ENCODE measurements at places on chromosomes 3 and 15. TPM values are rescaled to one million over a fixed set of nuclear protein-coding genes. Genes with fewer than 3 reads are reported as not detected.

GRCh38 chr3:12442654-12443501, 41.4 kb upstream of the TSEN2 start:
- peak overlapping the region; percentile 10 for H3K4me3 ChIP-seq
- H3K36me3 ChIP-seq: peaks cover 13% of the 10 kb centered on the region

DNA sequence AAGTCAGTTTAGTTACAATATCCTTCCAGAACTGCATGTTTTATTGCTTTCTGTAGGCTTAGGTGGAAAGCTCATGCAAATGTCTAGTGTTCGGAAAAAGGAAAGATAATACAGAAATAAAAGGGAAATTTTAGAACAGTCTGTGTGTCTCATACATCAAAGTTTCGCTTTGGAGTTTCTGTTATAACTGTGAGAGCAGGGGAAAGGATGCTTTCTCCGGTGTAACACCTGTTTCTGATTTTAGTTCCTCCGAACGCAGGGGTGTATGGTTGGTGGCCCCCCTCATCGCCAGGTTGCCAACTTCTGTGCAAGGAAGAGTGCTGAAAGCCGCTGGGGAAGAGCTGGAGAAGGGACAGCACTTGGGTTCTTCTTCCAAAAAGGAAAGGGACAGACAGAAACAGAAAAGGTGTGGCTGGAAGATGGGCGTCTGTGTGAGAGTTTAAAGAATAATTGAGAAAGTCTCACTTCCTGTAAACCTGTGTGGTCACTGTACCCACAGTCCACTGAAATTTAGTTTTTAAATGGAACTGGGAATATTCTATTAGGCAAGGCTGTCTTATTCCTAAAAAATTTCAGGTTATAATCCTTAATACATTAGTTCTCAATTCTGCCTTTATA, 6.7 kb downstream of the P2RY12 start:
- no peaks in the 10 kb centered on the region for H3K27me3 ChIP-seq
- no peak for DNase-seq
- no peak overlapping the region for H3K4me3 ChIP-seq
- H3K4me1 ChIP-seq: no peaks in the 10 kb centered on the region
- H3K36me3 ChIP-seq: no peaks in the 10 kb centered on the region

GRCh38 chr3:10229576-10229975, 18.7 kb upstream of the TATDN2 start:
- no peak overlapping the region for H3K27ac ChIP-seq
- H3K4me3 ChIP-seq: no peak overlapping the region
- no peak for DNase-seq

DNA sequence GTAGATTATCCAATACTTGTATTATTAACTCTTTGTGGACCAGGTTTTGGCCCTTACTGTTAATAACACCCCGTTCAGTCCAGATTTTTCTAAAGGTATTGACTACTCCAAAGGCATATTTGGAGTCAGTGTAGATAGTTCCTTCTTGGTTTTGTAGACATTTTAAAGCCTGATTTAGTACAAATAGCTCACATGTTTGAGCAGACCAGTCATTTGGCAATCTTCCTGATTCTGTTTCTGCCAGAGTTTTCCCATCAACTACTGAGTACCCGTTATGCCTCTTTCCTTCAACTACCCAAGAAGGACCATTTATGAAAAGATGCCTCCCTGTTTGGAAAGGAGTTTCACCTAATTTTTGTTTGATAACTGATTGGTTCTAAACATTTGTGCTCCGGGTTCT, 82.0 kb downstream of the CHCHD4 start:
- no peak for DNase-seq
- H3K27ac ChIP-seq: no peak overlapping the region
- H3K36me3 ChIP-seq: no peaks in the 10 kb centered on the region
- no peak overlapping the region for H3K4me3 ChIP-seq
- no peaks in the 10 kb centered on the region for H3K27me3 ChIP-seq

- H3K4me1 ChIP-seq: peaks cover 23% of the 10 kb centered on the region
- no peak overlapping the region for H3K4me3 ChIP-seq
- H3K27me3 ChIP-seq: peaks cover 14% of the 10 kb centered on the region
- H3K36me3 ChIP-seq: no peaks in the 10 kb centered on the region
- DNase-seq: no peak
- H3K27ac ChIP-seq: no peak overlapping the region
These were observed 31.5 kb downstream of the RTP1 start for GRCh38 chr3:187228740-187229139.

- no peaks in the 10 kb centered on the region for H3K27me3 ChIP-seq
- peaks cover 21% of the 10 kb centered on the region for H3K4me1 ChIP-seq
- DNase-seq: no peak
These were observed 11.1 kb downstream of the ATXN7 start for GRCh38 chr3:63874769-63875168.

- H3K27me3 ChIP-seq: peaks cover 94% of the 10 kb centered on the region
- no peaks in the 10 kb centered on the region for H3K36me3 ChIP-seq
- H3K4me1 ChIP-seq: no peaks in the 10 kb centered on the region
These were observed 49.0 kb downstream of the KY start for GRCh38 chr3:134601539-134602439.

DNA sequence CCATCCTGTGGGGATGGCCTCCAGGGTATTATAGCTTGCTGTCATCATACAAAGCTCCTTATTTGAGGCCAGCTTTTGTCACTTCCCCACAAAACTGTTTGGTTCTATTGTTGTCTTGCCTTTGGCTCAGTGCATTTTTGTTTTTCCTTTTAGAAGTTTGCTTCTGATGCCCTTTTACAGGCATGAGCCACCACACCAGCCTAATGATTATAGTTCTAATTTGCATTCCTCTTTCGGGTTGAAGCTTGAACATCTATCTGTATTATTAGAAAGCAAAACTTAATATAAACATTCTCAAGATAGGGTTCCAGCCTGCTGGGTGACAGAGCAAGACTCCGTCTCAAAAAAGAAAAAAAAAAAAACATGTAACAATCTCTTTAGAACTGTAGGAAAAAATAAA, 39.8 kb downstream of the SMARCC1 start:
- H3K4me1 ChIP-seq: no peaks in the 10 kb centered on the region
- H3K4me3 ChIP-seq: no peak overlapping the region
- DNase-seq: no peak
- peaks cover 35% of the 10 kb centered on the region for H3K36me3 ChIP-seq

- no peaks in the 10 kb centered on the region for H3K36me3 ChIP-seq
- H3K4me3 ChIP-seq: no peak overlapping the region
- DNase-seq: no peak
These were observed 10.9 kb upstream of the IL17RD start for GRCh38 chr3:57176045-57176444.

DNA sequence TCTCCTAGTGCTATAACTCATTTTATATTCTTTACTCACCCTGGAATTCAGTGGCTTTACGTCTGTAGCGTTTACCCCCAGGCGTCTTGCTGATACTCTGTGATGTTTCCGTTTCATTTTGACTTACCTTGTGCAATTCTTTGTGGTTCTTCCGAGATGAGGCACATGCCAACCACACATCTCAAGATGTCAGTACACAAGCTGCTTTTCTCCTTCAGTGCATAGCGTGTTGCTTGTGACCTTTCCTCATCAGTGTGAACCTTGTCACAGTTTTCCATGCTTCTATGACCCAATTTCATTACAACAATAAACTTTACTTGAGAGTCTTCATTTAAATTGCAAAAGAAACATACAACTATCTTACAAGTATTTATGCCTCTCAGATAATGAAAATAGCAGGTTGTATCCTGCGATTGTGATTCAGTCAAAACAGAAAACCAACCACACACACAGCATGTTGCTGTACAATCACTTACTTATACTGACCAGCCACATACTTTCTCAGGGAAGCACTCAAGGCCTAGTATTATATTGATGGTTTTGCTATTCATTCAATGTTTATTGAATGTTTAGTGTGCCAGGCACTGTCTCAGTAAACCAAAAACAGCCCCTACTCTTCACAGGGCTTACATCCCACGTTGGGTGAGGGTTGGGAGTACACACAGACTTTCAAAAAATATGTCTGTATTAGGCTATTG, 4.6 kb upstream of the TBL1XR1 start:
- H3K27ac ChIP-seq: no peak overlapping the region
- no peak overlapping the region for H3K4me3 ChIP-seq
- peaks cover 18% of the 10 kb centered on the region for H3K4me1 ChIP-seq
- H3K36me3 ChIP-seq: peaks cover 21% of the 10 kb centered on the region
- H3K27me3 ChIP-seq: no peaks in the 10 kb centered on the region

DNA sequence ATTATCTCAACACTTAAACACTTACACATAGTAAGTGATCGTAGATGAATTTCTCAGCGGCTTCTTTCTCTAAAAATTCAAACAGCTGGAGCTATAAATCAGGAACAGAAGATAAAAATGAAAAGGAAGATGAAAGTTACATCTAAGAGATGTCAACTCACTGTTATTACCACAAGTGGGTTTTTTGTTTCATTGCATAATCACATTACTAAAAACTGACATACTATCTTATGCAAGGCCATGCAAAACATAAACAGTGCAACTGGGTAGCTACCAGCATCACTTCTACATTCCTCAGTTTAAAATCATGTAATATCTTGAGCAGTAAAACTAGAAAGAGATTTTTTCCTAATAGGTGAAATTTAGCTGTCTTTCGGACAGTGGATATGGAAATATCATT, 14.9 kb downstream of the MINDY4B start:
- H3K27me3 ChIP-seq: peaks cover 80% of the 10 kb centered on the region
- H3K27ac ChIP-seq: no peak overlapping the region
- no peak overlapping the region for H3K4me3 ChIP-seq
- H3K36me3 ChIP-seq: no peaks in the 10 kb centered on the region
- H3K4me1 ChIP-seq: no peaks in the 10 kb centered on the region

DNA sequence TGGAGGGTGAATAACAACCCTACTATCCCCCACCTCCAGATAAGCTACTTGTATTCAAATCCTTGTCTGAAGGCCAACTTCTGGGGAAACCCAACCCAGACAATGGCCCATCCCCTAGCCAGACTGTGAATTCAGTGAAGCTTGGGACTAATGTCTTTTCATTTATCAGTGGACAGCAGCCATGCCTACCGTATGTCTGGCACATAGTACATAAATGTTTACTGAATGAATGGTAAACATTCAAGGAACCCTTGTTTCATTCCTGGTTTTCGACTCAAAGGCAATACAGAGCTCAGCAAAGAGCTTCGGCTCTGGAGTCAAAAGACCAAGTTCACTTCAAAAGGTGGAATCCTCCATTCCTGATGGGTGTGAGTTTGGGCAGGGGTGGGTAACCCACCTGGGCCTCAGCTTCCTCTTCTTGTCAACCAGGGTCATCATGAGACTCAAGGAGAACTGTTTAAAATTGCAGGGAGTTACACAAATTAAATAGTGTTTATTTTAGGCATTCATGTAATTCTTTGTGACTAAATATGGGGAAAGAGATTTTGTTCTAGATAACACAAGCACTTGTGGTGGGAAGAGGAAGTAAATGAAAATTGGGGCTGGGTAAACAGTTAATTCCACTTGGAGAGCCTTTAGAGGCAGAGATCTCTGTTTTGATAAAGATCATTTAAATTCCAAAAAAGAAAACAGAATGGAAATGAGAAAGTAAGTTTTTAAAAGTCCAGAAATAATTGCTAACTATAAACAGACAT, 303.7 kb upstream of the WNT5A start:
- no peaks in the 10 kb centered on the region for H3K4me1 ChIP-seq
- H3K27me3 ChIP-seq: no peaks in the 10 kb centered on the region
- no peaks in the 10 kb centered on the region for H3K36me3 ChIP-seq

- peaks cover 23% of the 10 kb centered on the region for H3K27me3 ChIP-seq
- H3K27ac ChIP-seq: no peak overlapping the region
These were observed 84.3 kb downstream of the RPLP1 start for GRCh38 chr15:69536726-69537512.

DNA sequence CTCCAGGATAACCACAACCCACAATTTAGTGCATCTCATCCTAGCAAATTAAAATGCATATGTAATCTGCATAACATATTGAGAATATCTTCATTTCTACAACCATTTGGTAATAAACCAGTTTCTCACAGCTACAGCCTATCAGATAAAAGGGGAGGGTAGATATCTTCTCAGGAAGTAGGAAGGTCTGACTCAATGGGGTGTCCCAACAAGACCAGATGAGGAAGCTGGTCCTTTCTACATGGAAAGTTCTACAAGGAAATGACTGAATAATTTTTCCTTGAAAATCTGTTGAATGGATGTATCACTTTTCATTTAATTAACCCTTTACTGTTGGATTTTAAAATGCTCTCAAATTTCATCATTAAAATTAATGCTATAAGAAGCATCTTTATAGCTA, 17.4 kb upstream of the TMPRSS7 start:
- H3K27me3 ChIP-seq: no peaks in the 10 kb centered on the region
- H3K36me3 ChIP-seq: no peaks in the 10 kb centered on the region
- no peak for DNase-seq
- H3K27ac ChIP-seq: no peak overlapping the region
- no peaks in the 10 kb centered on the region for H3K4me1 ChIP-seq

The CD47 gene
- total RNA-seq: 216 TPM

The SOX2 gene
- total RNA-seq: 0.39 TPM

The SATB1 gene
- 16.6 TPM for total RNA-seq

The DUOX1 gene
- total RNA-seq: 1.2 TPM

The FMN1 gene
- 5.5 TPM for total RNA-seq

The TMEM158 gene
- 2.5 TPM for total RNA-seq

The SAMD7 gene
- not detected for total RNA-seq

The FAM107A gene
- not detected for total RNA-seq

The ALPK3 gene
- total RNA-seq: 4.6 TPM

The NTRK3 gene
- not detected for total RNA-seq

The PEX5L gene
- not detected for total RNA-seq
